ENCODE measurements at places on chromosomes 5 and 9.

- DNase-seq, result no peak
These were observed 377.9 kb upstream of the PAPPA start for GRCh38 chr9:115775659-115776058.

- DNase-seq, result peak; percentile 41
These were observed 29.7 kb downstream of the PPP1R2B start for GRCh38 chr5:156879665-156880285.

DNA sequence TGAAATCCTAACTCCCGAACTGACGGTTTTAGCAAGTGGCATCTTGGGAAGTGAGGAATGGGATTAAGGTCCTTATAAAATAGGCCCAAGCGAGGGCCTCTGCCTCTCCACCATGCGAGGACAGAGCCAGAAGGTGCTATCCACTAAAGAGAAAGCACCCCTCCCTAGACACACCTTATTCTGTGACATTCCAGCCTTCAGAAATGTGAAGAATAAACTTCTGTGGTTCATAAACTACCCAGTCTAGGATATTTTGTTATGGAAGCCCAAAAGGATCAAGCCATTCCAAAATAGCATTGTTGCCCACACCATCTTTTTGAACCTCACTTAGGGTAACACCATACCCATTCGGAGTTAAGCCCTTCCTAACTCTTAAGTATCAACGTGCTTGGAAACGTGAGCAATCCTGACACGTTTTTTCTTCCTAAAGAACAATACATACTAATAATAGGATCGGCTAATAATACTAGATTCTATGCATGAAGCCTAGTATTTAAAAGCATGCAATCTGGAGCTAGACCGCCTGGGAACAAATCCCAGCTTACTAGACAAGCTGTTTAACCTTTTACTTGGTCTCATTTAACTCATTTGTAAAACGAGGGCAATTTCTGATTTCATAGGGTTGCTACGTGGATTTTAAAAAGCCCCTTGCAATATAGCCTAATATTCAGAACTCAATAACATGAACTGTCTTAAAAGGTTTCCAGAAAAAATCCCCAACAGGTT, 1.1 kb upstream of the SMC2 start:
- no peak for DNase-seq

DNA sequence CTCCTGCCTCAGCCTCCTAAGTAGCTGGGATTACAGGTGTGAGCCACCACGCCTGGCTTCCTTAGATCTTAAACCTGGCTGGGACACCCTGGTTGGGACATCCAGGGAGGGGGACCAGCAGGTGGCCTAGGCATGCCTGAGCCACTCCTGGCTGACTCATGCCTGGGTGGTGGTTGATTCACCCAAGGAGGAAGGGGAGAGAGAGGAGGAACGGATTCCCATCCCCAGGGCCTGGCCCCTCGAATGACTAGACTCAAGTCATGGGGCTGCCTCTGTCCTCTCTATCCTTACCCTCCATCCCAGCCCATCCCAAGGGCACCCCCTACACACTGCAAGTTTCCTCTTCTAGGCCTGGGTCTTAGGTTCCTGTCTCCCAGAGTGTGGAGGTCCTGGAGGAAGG, 12.7 kb downstream of the EEIG1 start:
- DNase-seq, result no peak

DNA sequence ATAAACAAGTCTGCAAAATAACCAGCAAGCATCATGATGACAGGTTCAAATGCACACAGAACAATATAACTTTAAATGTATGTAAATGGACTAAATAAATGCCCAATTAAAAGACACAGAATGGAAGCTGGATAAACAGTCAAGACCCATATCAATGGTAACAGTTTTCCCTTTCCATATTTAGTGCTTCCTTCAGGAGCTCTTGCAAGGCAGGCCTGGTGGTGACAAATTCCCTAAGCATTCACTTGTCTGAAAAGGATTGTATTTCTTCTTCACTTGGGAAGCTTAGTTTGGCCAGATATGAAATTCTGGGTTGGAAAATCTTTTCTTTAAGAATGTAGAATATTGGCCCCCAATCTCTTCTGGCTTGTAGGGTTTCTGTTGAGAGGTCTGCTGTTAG, 120.2 kb upstream of the RASA1 start:
- no peak for DNase-seq

DNA sequence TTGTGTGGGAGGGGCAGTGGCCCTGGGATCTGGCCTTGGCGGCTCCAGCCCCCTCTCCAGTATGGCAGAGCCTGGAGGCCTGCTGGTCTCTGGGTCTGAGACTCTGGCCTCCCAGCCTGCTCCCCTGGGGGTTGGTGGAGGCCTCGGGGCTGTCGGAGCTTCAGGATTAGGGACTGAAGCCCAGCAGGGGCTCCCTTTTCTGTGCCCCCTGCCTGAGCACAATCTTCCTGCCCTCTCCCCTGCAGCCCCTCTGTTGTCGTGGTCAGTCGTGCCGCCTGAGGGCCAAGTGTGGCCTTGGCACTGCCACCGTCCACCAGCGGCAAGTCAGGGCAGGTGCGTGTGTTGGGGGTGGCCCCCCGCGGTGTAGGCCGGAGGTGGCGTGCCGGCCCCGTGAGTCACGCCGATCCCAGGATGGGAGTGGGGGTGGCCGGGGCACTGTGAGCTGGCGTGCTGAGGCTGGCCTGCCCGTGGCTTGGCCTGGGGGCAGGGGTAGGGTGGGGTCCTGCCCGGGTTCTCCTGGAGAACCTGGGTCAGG, 53.6 kb downstream of the RXRA start:
- DNase-seq, result no peak

DNA sequence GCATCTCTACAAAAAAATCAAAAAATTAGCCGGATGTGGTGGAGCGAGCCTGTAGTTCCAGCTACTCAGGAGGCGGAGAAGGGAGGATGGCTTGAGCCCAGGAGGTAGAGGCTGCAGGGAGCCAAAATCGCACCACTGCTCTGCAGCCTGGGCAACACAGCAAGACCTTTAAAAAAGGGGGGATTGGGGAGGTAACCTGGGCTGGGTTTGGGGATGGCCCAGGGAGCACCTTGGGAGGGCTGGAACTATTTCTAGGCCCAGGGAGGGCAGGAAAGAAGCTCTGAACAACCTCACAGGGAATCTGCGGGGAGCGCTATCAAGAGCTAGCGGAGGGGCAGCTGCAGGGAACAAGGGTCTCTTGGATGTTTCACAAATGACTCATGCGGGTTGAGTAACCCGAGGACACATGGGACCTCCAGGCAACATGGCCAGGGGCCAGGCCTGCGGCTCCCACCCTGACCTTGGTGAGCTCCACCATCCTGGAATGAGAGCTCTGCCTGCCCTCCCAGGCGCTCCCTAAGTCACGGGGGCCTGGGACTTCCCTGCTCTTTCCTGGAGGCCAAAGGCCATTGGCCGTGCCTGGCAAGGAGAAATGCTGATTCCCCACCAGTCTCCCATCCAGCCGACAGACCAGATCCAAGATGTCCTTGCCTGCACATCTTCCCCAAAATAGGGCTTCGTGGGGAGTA, 23.4 kb downstream of the SARDH start:
- DNase-seq, result no peak

DNA sequence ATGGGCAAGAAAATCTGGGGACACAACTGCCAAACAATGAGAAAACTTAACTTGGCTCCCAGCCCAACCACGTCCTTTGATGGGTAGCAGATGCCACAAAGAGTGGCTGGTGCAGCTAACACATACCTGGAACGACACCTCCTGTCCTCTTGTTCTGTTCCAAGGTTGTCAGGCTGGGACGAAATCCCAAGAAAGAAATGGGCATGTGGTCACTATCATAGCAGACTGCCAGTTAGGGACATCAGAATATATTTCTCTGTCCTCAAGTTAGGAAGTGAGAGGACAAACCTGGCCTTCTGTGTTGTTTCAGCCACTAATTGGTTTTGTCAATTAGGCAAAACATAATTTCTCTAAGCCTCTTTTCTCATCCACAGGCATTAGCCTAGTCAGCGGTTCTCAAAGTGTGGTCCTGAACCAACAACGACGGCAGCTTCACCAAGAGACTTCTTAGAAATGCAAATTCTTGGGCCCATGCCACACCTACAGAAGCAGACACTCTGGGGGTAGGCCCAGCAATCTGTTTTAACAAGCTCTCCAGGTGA, 63.4 kb downstream of the RAPGEF1 start:
- DNase-seq, result peak; percentile 72

- DNase-seq, result no peak
These were observed 548.8 kb downstream of the EFNA5 start for GRCh38 chr5:107121793-107122519.

- DNase-seq, result no peak
These were observed 79.9 kb downstream of the ACER2 start for GRCh38 chr9:19488721-19489120.

- DNase-seq, result no peak
These were observed 58.5 kb upstream of the UBAC1 start for GRCh38 chr9:136019681-136020060.

DNA sequence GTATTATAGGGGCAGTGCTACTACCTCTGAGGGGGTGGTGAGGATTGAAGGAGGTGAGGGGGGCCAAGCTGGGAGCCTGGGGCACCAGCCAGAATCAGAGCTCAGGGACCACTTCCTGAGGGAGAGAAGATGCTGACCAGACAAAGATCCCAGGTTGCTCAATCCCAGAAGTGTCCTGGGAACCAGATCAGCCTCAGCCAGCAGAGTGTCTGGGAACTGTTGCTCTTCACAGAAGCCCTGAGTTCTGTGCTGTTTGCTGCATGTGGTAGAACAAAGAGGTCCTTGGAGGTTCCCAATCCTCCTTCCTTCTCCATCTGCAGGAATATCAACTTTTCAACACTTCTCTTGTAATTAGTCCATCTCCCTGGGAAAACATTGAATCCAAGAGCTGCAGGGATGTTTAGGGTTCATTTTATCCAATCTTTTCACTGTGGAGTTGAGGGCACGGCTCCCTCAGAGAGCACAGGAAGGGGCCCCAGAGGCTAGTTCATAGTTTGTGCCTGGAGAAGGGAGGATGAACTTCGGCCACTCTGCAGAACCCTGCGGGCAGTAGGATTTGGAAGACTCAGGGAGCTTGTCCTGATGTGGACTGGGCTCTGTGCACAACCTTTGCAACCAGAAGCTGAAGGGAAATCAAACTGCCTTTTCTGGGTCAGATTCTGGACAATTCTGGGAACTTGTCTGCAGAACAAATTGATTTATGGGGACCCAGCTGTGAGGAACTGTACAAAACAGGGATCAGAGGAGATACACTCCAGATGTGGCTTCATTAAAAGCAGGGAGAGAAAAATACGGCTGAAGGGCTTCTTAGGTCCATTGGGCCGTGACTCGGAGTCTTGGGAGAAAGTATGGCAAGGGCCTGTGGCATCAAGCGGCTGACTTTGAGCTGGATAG, 57.1 kb downstream of the GALNT12 start:
- no peak for DNase-seq

GRCh38 chr5:170151097-170151831, 45.6 kb downstream of the FOXI1 start:
- DNase-seq, result no peak

- no peak for DNase-seq
These were observed 4.9 kb upstream of the FYB1 start for GRCh38 chr5:39224196-39224761.

DNA sequence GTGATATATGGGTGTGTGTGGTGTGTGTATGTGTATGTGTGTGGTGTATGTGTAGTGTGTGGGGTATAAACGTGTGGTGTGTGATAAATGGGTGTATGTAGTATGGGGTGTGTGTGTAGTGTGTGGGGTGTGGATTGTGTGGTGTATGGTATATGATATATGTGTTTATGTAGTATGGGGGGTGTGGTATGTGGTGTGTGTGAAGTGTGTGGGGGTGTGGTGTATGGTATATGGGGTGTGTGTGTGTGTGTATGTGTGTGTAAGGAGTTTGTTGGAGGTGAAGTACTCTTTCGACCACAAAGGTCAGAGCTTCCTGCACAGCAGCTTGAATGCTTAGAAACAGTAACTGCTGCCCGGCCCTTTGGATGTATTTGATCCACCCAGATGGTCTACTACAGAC, 145.2 kb upstream of the IQGAP2 start:
- no peak for DNase-seq

DNA sequence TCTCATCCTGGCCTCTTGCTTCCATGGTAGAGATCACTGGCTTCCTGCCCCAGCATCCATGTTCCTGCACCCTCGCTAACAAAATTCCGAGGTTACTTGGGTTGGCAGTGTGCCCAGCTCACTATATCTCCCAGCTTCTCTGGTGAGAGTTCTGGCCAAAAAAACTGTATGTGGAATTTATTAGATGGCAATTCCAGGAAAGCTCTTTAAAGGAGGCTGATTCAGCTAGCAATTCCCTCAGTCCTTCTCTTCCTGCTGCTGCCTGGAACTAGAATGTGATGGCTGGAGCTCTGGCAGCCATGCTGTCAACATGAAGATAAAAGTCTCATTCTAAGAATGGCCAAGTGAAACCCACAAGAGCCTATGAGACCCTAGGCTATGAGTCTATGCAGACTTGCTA, 88.8 kb downstream of the SECISBP2 start:
- DNase-seq, result no peak

DNA sequence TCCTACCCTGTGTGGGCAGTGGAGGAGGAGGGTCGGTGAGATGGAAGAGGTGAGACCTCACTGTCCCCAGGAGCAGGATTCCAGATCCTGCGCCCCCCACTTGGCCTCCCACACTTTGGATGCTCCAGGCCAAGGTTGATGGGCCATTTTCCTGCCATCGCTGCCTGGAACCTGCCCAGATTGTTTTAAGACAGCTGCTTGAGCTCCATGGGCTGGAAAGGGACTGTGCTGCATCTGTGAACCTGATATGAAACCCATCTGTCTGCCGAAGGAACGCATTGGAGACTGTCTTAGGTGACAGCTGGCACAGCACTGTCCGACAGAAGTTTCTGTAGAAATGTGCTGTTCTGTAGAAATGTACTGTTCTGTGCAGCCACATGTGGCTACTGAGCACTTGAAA, 72.7 kb upstream of the SLC25A48 start:
- no peak for DNase-seq

GRCh38 chr9:87711857-87712800, 13.8 kb upstream of the CTSL start:
- no peak for DNase-seq

- no peak for DNase-seq
These were observed 9.4 kb upstream of the CNOT6 start for GRCh38 chr5:180484813-180485212.

DNA sequence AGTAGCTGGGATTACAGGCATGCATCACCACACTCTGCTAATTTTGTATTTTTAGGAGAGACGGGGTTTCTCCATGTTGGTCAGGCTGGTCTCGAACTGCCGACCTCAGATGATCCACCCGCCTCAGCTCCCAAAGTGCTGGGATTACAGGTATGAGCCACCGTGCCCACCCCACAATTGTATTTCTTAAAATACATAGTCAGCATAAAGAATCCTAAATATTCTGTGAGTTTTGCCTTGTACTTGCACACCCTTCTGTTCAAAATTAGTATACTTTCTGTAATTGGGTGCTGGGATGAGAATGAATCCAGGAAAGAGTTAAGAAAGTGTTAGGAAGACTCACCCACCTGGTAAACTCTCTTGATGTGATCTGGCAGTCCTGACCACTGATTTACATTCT, 101.3 kb downstream of the CAAP1 start:
- no peak for DNase-seq
